ENCODE measurements at places on chromosomes 1 and 21.

DNA sequence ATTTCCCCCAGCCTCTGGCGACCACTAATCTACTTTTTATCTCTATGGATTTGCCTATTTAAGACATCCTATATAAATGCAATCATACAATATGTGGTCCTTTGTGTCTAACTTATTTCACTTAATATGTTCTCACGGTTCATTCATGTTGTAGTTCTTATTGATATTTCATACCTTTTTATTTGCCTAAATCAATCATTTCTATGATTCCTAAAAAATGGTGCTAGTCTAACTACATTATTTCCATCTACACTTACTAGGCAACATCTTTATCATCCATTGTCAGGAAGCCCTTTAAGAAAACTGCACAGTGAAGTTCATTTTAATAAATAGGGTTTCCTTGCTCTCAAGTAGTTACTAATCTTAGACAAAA, 380 bp upstream of the FBXO28 start:
- DNase-seq = no peak

DNA sequence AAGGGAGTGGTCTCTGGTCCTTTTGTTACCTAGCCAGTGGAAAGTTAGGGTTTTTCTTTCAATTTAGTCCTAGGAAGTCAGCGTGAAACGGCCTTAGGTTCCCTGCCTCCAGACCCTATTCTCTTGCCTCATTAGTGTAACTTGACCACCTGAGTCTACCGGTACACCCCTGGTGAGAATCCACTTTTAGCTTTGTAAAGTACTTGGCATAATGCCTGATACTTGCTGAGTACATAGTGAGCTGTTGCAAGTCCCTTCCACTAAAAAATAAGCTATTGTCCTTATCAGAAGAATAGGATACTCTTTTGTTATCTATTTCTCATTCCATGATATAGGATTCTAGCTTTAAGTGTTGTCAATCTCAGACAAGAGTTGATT, 228.8 kb downstream of the ST6GALNAC3 start:
- DNase-seq = peak; percentile 61

DNA sequence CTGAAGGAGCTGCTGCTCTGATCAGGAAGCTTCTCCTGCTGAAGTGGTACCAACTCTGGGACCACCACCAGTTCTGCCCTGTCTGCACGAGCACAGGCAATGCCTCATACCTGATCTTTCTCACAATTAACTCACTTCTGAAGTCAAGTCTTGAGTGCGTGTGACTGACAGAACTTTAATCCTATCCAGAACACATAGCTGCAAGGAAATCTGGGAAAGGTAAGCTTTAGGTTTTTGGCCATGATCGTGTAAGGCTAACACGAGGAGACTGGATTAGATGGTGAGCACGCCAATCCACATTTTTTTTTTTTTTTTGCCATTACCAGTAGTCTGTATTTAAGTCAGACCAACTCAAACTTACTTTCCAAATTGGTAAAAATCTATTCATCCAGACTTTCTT, 101.3 kb downstream of the GIPC2 start:
- DNase-seq = no peak

GRCh38 chr1:162632217-162632666, at the start of gene DDR2:
DDR2 (plus strand) TSS chr1:162632464; CDS start chr1:162719064, 86,600 bp downstream.
- no peak for DNase-seq

- DNase-seq = no peak
Measured at GRCh38 chr1:63268876-63269275, 53.5 kb upstream of the FOXD3 start.

GRCh38 chr1:43448955-43449707, 4.6 kb downstream of the HYI start:
- no peak for DNase-seq

DNA sequence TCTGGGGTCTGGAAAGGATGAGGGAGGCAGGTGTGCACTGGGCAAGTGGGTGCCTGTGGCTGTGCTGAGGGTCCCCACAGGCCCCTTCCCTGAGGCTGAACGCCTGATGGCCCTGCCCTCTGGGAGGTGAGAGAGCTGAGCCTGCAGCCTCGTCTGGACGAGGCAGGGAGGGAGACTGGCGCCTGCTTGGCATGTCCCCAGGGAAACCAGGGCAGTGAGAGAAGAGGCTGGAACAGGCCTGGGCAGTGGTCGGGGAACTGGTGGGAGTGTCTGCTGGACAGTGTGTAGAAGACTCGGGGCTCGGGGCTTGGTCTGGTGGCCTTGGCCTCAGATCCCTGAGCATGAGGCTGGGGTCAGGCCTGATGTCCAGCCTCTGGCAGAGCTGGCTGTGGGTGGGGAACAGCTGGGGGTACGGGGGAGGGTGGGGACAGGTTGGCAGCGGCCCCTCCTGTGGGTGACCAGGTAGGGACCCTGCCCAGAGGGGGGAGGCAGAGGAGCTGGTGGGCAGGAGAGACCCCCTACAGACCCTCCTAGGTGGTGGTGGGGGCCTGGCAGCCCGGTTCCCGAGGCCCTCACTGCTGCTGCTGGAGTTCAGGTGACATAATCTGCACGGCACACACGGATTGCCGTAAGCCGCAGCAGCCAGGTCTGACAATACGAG, 30.8 kb upstream of the PLCH2 start:
- DNase-seq = no peak

- DNase-seq = no peak
Measured at GRCh38 chr1:201137579-201138310, 10.8 kb upstream of the ASCL5 start.

DNA sequence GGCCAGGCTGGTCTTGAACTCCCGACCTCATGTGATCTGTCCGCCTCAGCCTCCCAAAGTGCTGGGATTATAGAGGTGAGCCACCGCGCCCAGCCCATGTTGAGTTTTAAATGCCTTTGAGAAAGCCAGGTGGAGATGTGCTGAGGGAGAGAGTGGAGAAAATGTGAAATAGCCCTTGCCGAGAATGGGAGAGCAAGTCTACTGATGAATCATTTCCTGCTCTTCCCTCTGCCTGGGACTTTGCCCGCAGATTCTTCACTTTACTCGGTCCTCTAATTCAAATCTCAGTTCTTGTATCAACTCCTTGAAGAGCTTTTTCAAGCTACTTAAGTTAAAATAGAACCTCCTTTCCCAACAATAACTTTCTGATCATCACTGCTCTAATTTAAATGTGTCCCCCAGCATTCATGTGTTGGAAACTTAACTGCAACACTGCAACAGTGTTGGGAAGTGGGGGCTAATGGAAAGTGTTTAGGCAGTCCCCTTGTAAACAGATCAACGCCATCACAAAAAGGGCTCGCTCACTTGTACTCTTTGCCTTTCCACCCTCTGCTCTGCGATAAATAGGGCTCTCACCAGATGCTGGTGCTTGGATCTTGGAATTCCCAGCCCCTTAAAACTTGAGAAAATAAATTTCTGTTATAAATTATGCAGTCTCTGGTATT, 27.8 kb downstream of the OSBPL9 start:
- DNase-seq = no peak

- DNase-seq = no peak
Measured at GRCh38 chr1:153389973-153390879, 647 bp downstream of the S100A8 start.

DNA sequence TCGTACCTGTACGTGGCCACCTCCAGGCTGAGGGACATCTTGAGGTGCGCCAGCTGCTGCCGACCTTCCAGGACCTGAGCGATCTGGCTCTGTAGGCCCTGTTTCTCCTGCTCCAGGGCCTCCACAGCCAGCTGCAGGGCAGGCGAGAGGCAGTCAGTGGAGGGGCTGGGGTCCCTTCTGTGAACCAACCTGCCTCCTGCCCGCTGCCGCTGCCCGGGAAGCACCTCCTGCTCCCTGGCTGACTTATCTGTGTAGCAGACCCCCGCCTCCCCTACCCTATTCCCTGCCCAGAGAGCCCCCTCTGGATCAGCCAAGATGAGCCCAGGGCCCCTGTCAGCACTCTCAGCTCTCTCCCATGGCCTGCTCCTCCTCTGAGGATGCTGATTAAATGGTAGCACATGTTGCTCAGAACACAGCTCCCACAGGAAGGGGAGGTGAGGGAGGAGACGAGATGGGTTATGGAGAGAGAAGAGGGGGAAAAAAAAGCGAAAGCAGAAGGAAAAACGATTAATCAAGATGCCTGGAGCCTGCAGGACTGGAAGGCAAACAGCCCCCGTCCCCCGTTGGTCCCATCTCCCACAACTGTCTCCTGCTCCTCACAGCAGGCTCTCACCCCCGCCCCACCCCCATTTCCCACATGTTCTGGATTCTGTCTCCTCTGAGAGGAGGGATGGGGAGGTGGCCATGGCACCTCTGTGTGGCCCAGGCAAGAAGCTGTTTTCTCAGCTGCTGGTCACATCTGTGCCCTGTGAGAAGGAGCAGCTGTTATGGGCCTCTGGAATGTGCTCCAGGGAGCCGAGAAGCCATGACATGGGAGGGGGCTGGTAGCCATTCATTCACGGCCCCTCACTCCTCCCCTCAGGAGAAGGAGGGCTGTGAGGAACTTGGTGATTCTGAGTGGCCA, 1.7 kb downstream of the NES start:
- DNase-seq = no peak

- no peak for DNase-seq
Measured at GRCh38 chr1:53641481-53642214, 97.3 kb downstream of the GLIS1 start.

- DNase-seq = peak; percentile 84
Measured at GRCh38 chr1:218401998-218402785, 57.1 kb downstream of the TGFB2 start.

- no peak for DNase-seq
Measured at GRCh38 chr1:117815926-117816325, 113.5 kb downstream of the GDAP2 start.

DNA sequence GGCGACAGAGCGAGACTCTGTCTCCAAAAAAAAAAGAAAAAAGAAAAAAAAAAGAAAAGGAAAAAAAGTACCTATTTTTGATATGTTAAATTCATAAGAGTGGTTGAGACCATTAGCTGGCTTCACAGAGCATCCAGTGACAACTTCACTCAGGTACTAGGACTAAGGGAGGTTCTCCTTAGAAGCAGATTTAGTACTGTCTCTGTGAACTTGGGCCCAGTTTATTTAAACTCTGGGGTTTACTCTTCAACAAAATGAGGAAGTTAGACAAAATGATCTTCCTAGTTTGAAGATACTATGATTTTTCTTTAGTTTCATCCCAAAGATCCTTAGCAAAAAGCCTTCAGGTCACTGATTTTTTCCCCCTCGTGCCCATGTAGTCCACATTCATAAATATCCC, 21.2 kb downstream of the MACO1 start:
- DNase-seq = no peak

DNA sequence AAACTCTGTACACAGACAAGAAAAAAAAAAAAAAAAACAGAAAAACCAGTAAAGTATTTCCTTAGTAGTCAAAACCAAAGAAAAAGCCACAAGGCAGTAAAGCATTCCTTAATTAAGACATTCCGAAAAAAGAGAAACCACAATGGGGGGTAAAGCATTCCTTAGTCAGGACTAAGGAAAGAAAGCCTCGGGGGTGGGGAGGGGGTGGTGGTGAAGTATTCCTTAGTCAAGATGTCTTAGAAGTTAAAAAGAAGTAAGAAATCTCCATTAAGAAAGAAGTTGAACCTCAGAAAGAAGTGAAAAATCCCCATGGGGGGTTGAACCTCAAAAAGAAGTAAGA, 28.2 kb upstream of the FMO1 start:
- no peak for DNase-seq

DNA sequence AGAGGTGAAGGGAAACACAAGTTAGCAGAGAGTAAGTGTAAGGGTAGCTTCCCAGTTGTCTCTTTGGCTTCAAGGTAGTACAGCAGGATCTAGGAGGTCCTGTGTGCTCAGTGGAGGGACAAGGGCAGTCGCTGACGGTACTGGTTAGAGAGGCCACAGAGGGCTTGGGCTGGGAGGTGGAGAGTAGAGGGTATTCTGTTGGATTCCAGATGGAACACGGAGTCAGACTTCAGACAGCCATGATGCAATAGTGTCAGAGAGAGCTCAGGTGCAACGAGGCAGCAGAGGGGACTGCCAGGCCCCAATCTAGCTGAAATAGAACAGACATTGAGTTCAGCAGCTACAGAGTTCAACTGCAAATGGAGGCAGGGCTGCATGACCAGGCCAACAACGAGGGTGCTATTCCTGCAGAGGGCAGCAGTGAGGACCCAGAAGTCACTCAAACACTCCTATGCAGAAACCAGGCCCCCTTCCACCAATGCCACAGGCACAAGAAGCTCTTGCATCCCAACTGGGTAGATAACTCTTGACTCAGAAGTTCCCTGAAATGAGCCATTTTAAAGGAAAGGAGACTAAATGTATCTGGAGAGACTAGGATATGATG, 325.0 kb upstream of the ESRRG start:
- DNase-seq = no peak

DNA sequence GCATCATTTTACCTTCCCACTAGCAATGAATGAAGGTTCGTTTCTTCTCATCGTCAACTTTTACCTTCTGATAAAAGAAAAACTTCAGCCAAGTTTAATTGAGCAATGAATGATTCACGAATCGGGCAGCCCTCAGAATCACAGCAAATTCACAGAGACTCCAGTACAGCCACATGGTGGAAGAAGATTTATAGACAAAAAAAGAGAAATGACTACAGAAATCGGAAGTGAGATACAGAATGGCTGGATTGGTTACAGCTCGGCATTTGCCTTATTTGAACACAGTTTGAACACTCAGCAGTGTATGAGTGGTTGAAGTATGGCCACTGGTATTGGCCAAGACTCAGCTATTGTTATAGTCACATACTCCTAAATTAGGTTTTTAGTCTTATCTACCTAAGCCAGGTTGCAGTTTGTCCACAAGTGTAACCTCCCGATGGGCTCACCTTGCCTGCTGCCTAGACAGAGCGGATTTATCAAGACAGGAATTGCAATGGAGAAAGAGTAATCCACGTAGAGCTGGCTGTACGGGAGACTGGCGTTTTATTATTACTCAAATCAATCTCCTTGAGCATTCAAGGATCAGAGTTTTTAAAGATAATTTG, 15.3 kb downstream of the AK4 start:
- DNase-seq = no peak

DNA sequence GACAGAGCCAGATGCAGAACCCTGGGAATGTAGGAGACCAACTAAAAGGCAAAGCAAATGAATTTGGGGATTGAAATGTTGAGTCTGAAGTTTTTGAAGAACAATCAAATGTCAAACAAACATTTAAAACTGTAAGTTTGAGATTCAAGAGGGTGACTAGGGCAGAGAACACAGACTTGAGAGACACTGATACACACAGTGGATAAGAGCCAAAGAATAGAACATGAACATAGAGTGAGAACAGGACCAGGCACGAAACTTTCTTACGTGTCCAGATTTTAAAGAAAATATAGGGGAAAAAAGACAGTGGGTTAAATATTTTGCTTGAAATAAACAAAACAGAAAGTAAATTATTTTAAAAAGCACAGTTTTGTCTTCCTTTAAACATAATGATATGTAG, 115.7 kb downstream of the DPYD start:
- no peak for DNase-seq

DNA sequence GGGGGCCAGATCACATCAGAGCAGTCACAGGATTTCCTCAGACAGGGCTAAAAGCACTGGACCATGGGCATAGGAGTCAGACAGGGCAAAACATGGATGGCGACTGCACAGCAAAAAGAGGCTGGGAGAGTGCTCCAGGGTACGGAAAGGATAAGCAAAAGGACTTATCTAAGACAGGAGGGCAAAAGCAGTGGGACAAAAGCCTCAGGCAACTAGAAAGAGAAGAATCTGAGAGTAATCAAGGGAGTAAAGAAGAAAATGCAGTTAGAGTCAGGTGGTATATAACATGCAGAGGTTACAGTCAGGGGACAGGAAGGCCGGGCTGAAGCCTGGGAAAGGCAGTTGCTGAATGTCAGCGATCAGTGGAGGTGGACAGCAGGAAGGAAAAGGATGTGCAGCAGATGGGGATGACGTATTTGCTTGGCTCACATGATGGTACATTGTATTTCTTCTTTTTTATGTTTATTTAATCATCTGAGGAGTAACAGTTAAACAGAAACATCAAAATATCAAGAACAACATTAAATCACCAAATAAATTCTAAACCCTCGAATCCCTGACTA, 63.1 kb upstream of the CNN3 start:
- DNase-seq = no peak
